ENCODE measurements at places on chromosomes 7 and 10.

DNA sequence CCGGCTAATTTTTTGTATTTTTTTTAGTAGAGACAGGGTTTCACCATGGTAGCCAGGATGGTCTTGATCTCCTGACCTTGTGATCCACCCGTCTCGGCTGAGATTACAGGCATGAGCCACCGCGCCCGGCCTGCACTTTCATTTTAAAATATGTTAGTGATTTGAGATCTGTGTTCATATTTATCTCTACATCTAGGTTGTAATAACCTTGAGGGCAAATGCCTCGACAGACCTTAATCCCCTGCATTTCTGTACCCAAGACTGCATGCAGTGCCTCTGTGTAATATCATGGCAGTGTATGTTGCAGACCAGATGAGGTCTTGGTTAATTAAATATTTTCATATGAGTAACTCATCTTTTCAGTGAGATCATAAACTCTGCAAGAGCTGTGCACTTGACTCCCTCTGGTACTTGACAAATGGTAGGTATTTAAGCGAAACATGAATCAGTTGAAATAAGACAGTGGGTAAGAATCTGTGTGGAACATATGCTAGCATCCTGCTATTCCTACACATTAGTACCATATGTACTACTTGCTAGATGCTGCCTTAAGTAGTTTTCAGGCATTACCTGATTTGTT, 673.9 kb upstream of the ANKRD30A start:
- no peak for DNase-seq

DNA sequence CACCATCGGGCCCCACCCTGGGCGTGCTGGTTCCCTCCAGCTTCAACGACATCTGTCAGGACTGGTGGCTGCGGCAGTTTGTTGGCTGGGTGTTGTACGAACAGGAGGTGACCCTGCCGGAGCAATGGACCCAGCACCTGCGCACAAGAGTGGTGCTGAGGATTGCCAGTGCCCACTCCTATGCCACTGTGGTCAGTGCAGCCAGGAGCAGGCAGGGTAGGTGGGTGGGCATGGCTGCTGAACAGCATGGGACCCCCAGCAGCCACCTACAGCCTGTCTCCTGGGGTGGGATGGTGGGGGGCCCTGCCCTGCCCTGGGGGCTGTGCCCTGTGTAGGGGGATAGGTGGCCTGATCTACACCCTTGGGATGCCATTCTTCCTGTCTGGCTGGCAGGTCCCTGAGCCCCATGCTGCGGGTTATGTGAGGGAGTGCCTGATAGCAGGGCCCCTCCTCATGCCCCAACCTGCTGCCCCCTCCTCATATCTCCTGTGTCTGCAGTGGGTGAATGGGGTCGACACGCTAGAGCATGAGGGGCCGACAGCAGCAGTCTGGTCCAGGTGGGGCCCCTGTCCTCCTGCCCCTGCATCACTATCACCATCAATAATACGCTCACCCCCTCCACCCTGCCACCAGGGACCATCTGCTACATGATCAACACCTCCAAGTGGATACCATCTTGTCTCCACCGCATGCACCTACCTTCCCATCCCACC, 56.9 kb downstream of the ZNF727 start:
- no peak for DNase-seq

DNA sequence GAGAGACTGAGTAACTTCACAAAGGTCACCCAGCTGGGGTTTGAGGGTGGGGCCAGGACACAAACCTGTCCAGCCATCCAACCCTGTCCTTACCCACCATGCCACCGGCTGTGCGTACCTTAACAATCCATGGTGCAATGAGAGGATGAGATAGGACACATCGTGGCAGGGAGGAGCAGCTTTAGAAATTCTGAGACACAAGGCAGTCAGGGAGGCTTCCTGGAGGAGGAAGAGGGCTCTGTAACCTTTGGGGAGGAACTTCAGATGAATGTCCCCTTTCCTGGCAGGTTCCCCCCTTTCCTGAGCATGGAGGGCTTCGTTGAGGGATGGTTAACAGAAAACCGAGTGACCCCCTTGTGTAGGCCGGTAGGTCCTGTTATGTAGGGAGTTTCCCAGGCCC, 35.6 kb upstream of the SLC29A3 start:
- no peak for DNase-seq

GRCh38 chr10:69317175-69317604, 38.9 kb downstream of the HK1 start:
- DNase-seq: no peak

- no peak for DNase-seq
Observed at GRCh38 chr10:79995979-79996634, 47.2 kb upstream of the SFTPD start.

DNA sequence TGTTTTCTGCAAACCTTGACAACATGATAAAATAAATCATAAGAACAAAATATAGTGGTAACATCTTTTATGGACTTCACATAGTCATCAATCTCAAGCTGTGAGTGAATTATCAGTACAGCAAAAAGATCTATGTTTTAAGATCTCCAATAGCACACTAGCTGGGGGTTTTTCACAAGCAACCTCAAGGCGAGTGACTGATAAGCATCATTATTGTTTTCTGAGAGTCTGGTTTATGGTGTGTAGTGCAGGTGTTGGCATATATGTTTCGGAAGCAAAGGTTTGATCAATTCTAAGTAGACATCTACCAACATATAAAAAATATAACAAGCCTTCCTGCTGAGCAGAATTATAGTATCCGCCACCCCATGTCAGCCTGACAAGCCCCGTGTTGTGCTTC, 403.8 kb upstream of the MGMT start:
- DNase-seq: no peak

DNA sequence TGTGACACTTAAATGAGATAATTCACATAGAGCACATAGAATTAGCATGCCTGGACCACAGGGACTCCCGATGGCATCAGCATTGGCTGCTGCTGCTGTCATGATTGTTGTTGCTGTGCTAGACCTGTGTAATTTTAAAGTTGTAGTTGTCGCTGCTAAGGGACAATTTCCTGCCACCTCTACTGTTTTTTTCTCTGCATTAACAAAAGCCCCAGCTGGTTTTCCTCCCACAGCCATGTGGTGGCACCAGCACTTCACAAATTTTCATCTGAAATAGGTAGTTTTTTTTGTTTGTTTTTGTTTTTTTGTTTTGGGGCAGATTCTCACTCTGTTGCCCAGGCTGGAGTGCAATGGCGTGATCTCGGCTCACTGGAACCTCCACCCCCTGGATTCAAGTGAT, 25.4 kb upstream of the PRXL2A start:
- DNase-seq: no peak

GRCh38 chr10:79286318-79286951, 60.8 kb upstream of the PPIF start:
- DNase-seq: no peak

DNA sequence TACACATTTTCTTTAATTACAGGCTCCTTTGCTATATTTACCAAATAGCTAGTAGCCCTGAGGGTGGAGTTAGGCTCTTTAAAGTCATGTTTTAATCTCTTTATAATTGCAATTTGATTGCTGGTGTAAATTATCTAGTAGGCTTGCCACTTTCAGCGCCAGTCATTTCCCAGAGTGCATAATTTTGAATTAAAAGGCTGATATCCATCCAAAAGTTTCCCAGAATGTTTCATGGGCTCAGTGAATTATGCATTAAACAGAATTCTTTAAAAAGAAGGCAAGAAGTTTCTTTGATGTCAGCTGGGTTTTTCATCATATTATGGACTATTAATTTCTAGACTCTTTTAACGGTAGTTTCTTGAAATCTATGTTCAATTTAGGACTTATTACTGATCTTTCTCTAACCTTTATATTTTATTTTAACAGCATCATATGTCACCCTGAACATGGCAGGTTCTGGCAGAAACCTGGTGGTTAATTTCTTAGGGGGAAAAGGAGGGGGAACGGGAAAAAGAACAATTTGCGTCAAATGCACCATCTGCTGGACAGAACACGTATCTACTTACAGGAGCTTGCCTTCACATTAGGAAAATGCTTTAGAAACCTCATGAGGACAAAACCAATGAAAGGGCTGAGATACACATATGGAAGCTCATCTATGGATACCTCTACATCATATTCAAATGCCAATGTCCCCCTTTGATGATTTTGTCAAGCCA, 171.1 kb downstream of the GRM3 start:
- no peak for DNase-seq

- DNase-seq: no peak
Observed at GRCh38 chr10:49595713-49596492, 14.2 kb upstream of the SLC18A3 start.

DNA sequence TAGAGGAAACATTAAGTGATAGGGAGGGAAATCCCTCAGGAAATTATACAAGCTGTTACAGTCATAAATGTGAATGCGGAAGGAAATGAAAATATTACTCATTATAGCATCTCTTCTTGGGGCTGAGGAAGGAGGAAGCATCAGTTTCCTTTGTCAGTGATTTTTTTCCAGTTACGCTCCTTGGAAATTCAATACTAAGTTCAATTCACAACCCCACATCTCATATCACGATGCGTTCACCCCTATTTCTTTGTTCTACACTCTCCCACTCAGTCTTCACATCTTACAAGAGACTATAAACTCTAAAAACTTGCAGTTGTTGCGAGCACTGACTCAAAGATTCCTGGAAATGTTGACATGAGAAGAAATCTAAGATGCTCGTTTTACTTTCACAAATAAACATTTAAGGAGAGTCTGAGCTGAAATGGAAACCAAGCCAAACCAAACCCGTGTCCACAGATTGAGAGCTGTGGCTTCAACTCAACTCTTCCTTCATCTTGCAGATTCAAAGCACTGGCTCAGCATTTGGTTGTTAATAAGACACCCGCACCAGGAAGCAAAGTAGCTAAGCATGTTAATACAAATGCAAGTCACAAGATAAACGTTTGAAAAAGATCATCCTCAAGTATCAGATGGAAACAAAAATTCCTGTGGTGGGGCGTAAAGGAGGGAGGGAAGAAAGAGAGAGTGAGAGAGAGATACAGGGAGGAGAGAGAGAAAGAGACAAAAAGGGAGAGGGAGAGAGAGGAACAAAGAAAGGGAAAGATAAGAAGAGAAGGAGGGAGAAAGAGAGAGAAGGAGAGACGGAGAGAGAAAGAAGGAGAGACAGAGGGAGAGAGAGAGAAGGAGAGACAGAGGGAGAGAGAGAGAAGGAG, 150.0 kb upstream of the RSU1 start:
- DNase-seq: no peak

GRCh38 chr7:22561321-22561811, 61.4 kb upstream of the STEAP1B start:
- DNase-seq: no peak

GRCh38 chr7:156886020-156886795, 6.8 kb downstream of the LMBR1 start:
- DNase-seq: no peak

Data from NCI-H524 treated with DMSO at 0.1 percent for 48 hours (cell line).